ENCODE measurements at places on chromosomes 6 and 20.

DNA sequence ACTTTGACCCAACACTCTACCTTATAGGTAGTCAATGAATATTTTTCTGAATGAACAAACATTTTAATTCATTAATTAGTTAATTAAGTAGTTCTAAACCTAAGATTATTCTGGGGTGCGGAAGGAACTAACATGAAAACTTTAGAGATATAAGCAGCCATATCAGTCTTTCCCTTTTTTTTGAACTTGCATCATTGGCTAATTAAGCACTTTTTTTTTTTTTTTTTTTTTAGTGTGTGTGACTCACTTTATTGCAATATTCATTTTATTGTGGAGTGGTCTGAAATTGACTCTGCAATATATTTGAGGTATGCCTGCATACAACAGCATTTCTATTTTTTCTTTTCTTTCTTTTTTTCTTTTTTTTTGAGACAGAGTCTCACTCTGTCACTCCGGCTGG lies 21.8 kb upstream of the AMD1 start:
- no peak for DNase-seq

- DNase-seq = no peak
Measured at GRCh38 chr20:5667705-5668528, 82.3 kb upstream of the SHLD1 start.

GRCh38 chr6:52671676-52672075 lies 763 bp downstream of the TMEM14A start:
- no peak for DNase-seq

- DNase-seq = peak; percentile 8
Measured at GRCh38 chr6:135850882-135851281, 619 bp upstream of the PDE7B start.

DNA sequence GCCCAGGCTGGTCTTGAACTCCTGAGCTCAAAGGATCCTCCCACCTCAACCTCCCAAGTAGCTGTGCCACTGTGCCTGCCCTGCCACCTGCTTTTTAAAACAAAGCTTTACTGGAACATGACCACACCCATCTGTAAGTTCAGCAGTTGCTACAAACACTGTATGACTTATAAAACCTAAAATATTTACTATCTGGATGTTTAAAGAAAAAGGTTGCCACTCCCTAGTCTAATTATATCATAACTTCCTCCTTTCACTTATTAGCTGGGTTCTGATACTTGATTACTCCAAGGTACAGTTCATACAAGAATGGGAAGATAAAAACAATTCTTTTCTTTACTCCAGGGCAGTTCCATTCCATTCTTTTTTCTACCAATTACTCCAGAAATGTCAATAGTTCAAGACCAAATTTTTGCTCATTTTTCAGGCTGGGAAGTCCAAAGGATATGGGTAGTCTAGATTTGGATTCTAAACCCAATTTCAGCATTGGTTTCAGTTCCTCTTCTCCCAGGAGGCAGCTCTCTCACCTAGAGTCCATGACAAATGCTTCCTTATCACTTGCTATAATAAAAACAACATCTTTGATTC lies 63.1 kb downstream of the SEC63 start:
- DNase-seq = no peak

DNA sequence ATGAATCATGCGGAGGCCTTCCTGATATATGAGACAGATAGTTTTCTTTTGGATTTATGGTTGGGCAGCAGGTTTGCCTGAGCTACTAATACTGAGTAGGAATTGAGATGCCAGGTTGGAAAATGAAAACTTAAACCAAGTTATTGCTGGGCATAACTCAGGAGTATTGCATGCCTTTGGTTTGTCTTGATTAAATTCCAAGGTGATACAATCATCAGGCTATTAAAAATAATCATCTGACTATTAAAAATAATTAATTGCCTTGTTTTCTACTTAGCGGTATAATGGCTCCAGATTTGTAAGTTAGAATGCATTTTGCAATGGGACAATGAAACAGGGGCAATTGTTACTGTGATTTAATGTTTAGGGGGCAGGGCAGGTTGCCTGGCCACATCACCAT lies 15.5 kb upstream of the RNF144B start:
- no peak for DNase-seq

Measured in NCI-H1694 treated with DMSO at 0.1 percent for 48 hours (cell line).